GM12878 (cell line): ENCODE measurements at places on chromosomes 13 and 19.

DNA sequence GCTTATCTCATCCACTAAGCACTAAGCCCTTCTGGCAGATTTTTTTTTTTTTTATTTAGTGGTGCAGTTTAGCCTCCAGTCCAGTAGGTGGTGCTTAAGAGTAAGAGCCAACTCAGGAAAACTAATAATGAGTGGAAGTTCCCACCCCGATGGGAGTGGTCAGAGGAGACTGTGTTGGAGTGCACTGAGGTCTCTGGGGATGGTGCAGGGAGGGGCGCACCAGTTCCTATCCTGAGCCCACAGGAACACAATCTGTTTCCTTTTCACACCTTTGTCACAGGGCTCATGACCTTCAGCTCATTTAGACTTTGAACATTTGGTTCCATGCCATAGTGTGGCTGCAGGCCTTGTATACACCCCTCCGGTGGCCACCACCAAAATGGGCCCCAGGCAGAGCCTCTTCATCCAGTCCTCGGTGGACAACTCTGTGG, 367.4 kb downstream of the SPRY2 start:
- no peak for DNase-seq

GRCh38 chr13:113765564-113765910, 6.5 kb downstream of the TMEM255B start:
- DNase-seq = no peak

DNA sequence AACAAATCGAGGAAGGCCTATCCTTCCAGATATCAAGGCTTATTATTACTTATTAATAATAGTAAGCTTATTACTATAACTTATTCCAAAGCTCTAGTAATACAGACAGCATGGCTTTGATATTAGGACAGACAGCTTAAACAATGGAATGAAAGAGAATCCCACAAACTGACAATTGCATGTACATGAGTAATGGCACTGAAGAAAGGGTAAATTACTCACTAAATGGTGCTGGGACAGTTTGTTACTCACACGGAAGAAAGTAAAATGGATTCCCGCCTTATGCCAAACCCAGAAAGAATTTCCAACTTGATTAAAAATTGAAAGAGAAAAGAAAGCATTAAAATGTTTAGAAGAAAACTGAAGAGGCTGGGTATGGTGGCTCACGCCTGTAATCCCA, 60.3 kb downstream of the MIPEP start:
- no peak for DNase-seq

DNA sequence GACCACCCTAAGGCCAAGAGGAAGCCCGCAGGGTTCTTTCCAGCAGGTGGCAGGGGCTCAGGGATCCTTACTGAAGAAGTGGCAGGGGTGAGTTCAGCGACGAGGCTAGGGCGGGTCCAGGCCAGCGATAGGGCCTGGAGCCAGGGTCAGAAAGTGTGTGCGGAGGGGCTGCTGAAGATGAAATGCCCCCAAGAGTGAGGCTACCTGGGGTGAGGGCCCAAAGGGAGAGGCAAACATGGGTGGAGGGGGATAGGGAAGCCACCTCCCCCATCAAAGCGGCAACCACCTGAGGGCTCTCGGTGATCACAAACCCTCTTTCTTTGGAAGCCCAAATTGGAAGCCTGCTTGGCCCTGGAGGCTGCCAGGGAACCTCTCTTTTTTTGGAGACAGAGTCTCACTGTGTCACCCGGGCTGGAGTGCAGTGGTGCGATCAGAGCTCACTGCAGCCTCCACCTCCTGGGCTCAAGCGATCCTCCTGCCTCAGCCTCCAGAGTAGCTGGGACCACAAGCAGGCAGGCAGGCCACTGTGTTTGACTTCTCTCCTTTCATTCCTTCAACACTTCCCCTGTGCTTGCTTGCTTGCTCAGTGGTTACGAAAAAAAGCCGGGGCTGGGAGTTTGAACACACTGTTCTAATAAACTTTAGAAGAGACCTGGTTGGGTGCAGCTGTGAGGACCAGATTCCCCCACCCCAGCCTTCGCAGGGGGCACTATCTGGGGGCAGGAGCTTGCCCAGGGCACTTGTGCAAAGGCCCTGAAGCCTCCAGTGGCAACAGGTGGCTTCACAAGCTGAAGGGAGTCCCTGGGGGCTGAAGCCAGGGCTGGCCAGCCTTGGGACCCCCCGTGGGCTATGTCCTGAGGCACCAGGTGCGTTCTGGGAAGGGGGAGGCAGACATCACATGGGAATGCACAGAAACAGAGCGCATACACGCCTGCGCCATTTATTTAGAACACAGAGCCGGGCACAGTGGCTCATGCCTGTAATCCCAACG, 1.4 kb upstream of the ATP8B3 start:
- no peak for DNase-seq

GRCh38 chr19:35457173-35457572, 9.1 kb downstream of the FFAR2 start:
- peak; percentile 68 for DNase-seq

DNA sequence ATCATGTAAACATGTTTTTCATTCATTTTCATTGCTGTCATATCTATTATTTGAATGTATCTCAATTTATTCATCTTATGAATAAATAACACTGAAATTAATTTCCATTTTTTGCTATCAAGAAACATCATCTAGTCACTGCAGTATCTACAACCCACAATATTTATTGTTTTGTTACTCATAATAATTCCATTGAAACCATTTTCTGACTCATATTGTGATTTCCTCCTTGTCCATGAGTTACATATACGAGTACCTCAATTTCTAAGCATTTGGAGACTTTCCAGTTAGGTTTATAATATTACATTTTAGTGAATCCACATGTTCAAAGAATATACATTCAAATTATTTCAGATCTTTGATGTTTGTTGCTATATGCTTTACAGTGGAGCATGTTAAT, 1524.0 kb downstream of the SLITRK1 start:
- DNase-seq = no peak

GRCh38 chr19:35167251-35168119, 12.9 kb downstream of the FXYD5 start:
- DNase-seq = no peak

DNA sequence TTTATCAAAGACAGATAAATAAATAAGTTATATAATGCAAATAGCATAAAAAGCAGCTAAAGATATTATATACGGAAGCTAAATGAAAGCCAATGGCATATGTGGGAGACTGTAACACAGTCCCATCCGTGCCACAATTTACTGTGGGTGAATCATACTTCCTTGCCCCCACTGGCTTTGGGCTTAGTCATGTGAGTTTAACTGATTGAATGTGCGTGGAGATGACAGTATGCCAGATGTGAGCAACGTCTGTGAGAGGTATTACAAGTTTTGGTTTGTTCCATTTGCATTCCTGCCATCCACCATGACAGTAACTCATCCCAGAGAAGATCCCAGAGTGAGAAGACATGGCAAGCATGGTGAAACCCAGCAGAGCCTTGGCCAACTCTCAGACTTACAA, 340.0 kb downstream of the SUCLA2 start:
- DNase-seq = no peak
